ENCODE measurements at places on chromosomes 4 and X. TPM values are rescaled to one million over a fixed set of nuclear protein-coding genes. Genes with fewer than 3 reads are reported as not detected.

Gene PABPC5
- 1.6 TPM for total RNA-seq

- peak; percentile 16 for DNase-seq
Measured at GRCh38 chr4:102761296-102761701, 531 bp upstream of the MANBA start.

GRCh38 chrX:357693-358471 lies 28.8 kb downstream of the PPP2R3B start:
- DNase-seq: peak; percentile 52

- no peak for DNase-seq
Measured at GRCh38 chrX:71991164-71991563, 80.5 kb downstream of the NHSL2 start.

Data from lung microvascular endothelial cell (primary cell).